Right lung (tissue), 10 donors: ENCODE measurements at places on chromosomes 3 and 15.

- DNase-seq = no peak
Measured at GRCh38 chr15:100988857-100989256, 69.7 kb downstream of the LRRK1 start.

- no peak for DNase-seq
Measured at GRCh38 chr3:37642670-37643598, 218.7 kb upstream of the CTDSPL start.

DNA sequence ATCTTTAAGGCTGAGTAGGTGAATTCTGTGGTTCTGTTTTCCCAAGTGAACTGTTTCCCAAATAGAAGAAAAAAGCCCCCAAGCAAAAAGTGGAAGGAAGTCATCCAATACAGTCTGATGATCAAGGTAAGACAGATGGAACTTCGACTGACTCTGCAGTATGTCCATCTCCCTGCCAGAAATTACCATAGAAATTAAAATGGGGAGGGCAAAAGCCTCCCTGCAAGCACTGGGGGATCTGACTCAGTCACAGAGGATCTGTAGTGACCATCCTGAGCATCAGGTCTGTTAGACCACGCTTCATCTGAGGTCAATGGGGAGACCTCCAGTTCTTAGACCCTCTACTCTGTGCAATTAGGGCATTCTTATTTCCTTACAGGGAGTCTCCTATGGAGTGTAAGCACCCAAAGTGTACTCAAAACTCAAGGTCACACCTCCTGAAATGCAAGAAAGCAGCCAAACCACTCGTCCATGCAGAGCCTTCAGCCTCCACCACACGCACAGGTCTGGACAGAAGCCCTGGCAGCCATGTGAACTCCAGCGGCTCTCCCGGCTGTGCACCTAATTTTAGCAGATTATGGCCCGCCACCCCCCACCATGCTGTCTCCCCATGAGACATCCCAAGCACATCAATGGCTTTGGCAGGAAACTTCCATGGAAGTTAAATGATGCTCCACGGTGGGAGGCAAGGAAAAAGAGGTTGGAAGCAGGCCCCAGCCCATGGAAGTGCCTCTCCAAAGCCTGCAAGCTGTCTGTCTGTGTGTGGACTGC, 348.7 kb downstream of the NTRK3 start:
- DNase-seq = no peak

DNA sequence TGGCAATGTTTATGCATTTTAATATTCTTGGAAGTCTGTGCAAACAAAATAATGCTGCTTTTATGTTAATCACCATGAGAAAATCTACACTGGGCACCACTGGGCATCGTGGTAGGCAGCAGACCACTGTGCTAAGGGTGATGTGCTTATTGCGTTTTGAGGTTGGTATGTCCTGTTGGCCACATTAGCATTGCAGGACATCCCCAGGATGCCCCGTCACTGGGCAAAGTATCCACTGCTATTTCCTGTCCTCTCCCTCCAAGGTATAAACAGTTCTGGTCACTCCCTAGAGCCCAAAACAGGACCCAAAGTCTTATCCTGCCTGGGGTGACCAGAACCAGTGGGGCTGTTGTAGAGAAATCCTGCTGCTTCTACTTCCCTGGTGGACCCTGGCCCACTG, 284.2 kb upstream of the ROPN1 start:
- no peak for DNase-seq

DNA sequence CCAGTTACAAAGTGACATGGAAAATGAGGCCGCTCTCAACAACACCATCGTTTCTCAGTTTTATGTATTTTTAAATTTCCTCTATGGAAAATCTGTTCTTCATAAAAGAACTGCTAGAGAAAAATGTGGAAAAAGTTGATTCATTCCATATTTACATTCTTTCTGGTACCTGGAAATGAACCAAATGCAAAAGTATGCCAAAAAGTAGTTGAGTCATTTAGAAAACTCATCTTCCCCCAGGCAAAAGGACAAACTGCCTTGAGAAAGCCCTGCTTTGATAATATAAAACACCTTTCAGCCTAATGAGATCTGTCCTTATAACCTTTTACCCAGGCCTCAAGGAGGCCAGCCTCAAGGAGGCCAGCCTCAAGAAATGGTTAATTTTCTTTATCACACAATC, 283.0 kb upstream of the VEPH1 start:
- no peak for DNase-seq

GRCh38 chr3:57862894-57863293, 106.8 kb downstream of the SLMAP start:
- no peak for DNase-seq

- DNase-seq = no peak
Measured at GRCh38 chr3:123292321-123293310, 90.9 kb downstream of the SEC22A start.

DNA sequence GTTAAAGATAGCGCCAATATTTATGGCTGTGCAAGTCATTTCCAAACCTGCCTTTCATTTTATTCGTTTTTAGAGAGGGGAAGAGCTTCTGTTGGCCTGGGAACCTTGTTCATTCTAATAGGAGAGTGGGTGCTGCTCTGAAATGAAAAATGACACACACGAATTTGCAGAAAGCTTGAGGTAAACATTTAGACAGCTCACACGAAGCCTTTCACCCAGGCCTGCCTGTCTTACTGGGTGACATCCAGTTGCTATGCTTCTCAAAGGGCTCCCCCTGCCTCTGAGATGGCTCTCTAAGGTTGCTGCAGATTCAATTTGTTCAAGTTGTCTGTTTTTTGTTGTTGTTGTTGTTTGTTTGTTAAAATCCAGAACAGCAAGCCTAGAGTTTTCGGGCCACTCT, 18.2 kb downstream of the PEX5L start:
- DNase-seq = no peak

DNA sequence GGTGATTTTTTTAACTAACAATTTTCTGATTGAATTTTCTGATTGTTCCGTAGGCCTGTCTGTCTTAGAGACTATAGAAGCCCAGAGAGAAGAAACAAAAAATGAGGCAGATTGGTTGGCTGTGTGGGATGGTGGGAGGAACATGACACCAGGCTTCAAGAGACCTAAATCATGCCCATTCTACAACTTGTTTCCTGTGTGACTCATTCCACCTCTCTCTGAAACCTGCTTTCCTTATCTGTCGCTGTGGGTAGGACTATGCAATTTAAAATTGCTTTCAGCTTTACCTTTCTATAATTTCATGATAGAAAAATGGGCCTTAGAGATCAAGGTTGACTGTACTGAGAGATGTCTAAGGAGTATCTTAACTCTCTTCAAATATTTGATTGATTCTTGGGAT, 44.5 kb downstream of the OXNAD1 start:
- no peak for DNase-seq

DNA sequence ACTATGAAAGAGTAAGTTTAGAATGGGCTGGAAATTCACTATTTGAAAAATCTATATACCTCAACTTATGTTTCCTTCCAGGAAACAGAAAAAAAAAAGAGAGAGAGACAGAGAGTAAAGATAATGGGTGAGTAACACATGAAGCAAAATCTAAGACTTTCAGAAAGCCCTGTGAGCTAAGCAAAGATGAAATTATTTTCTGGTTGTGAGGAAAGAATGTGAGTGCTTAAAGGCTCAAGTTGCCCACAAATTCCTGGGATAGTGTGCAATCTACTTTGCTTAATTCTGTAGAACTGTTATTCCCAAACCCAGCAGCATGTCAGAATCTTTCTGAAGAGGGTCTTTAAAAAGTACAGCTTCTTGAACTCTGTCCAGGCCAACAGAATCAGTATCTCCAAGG, 337.7 kb upstream of the AGTR1 start:
- DNase-seq = no peak

DNA sequence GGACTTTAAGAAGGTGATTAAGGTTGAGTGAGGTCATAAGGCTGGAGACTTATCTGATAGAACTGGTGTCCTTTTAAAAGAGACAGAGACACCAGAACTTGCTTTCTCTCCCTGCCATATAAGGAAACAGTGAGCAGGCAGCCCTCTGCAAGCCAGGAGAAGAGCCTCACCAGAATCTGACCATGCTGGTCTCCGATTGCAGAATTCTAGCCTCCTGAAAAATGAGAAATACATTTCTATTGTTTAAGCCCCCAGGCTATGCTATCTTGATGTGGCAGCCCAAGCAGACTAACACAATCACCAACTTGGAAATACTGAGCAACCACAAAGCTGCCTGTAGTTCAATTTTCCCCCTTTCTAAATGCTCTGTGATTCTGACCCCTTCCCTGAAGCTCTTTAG, 161.4 kb upstream of the RARB start:
- DNase-seq = no peak

GRCh38 chr15:51380999-51381806, 39.7 kb downstream of the GLDN start:
- peak; percentile 59 for DNase-seq

GRCh38 chr15:33341953-33342352, 31.2 kb downstream of the RYR3 start:
- no peak for DNase-seq

GRCh38 chr3:22495791-22496190, 707.3 kb upstream of the UBE2E2 start:
- peak; percentile 66 for DNase-seq

GRCh38 chr15:60374628-60375081, 23.1 kb downstream of the ANXA2 start:
- no peak for DNase-seq

- DNase-seq = no peak
Measured at GRCh38 chr3:108352176-108352575, 55.8 kb downstream of the HHLA2 start.

- DNase-seq = no peak
Measured at GRCh38 chr3:186588632-186589031, 18.1 kb downstream of the DNAJB11 start.

GRCh38 chr3:21543380-21544075, 207.5 kb downstream of the ZNF385D start:
- DNase-seq = no peak

GRCh38 chr15:32643907-32644445, 2.5 kb downstream of the SCG5 start:
- DNase-seq = no peak

GRCh38 chr15:27589260-27589659, 509.9 kb downstream of the OCA2 start:
- no peak for DNase-seq

GRCh38 chr3:169112153-169112892, 551.2 kb downstream of the MECOM start:
- DNase-seq = no peak

- DNase-seq = no peak
Measured at GRCh38 chr3:26293329-26293844, 329.2 kb upstream of the LRRC3B start.

DNA sequence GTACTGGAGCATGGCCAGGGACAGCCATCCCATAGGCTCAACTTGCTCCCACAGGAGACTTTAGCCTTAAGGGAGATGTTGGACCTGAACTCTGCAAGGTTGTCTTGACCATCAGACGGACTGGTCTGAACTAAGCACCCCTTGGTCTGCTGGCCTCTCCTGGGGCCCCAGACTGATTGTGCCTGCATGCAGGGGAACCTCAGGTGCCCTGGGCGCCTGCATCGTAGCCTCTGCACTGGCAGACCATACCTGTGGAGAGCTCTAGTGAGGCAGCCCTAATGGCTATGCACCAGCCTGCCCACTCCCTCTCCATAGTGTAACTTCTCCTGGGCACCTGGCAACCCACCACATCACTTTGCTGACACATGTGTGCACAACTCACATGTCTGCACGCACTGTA, 395.6 kb downstream of the ZPLD1 start:
- no peak for DNase-seq

DNA sequence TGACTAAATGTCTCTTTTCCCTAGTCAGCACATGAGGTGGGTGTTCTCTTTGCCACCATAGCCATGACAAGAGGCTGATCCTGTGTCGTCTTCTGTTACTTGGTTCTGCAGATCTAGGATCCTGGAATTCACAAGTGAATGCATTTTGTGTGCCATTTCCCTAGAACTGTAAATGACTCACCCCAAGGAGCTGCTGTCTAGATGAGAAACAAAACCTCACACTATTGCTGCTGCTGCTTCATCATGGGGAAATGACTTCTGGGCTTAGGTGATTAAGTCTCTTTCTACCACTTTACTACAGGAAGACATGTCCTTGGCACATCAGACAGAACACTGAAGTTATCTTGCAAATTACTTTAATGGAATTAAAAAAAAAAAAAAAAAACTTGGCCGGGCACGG, 54.9 kb downstream of the SLCO3A1 start:
- no peak for DNase-seq

DNA sequence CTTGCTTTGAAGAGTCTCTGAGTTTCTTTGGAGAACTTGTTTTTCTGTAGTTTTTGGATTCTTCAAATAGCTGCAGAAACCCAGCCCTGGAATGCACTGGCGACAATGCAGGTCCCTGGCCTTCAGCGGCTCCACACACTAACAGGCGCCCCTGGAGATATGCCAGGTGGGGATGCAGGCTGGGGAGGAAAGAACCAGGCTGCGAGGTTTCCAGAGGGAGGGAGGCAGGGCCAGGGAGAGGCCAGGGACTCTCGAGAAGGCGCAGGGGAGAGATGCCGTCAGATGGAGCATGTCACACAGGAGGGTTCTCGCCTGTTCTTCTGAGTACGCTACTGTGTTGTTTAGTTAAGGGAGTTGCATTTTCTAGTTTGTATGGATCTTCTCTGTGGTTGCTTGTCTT, 283.1 kb downstream of the GABRG3 start:
- DNase-seq = peak; percentile 8

- DNase-seq = no peak
Measured at GRCh38 chr3:135018149-135018923, 223.3 kb downstream of the EPHB1 start.

- DNase-seq = no peak
Measured at GRCh38 chr15:51796847-51797401, 32.5 kb upstream of the TMOD3 start.

- no peak for DNase-seq
Measured at GRCh38 chr15:85583923-85584390, 203.6 kb downstream of the AKAP13 start.

DNA sequence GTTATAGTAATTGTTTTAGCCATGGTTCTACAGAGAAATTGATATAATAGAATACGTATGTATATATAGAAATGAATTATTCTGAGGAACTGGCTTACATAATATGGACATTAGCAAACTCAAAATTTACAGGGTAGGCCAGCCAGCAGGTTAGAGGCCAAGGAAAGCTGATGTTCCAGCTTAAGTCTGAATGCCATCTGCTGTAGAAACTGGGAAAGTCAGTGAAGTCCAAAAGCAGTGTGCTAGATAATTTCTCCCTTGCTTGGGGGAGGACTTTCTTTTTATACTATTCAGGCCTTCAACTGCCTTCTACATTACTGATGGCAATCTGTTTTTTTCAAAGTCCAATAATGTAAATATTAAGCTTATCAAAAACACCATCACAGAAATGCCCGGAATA, 1174.7 kb downstream of the ZPLD1 start:
- no peak for DNase-seq

DNA sequence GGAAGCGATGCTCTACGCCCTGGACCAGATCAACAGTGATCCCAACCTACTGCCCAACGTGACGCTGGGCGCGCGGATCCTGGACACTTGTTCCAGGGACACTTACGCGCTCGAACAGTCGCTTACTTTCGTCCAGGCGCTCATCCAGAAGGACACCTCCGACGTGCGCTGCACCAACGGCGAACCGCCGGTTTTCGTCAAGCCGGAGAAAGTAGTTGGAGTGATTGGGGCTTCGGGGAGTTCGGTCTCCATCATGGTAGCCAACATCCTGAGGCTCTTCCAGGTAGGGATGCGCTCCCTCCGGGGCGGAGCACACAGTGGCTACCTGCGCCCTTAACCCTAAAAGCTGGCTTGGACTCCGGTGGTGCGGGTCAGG, 698 bp downstream of the GRM7 start:
- no peak for DNase-seq
